ENCODE measurements at places on chromosomes 2 and 18.

- no peak for DNase-seq
These were observed 222.9 kb downstream of the PRKCE start for GRCh38 chr2:45874344-45874743.

DNA sequence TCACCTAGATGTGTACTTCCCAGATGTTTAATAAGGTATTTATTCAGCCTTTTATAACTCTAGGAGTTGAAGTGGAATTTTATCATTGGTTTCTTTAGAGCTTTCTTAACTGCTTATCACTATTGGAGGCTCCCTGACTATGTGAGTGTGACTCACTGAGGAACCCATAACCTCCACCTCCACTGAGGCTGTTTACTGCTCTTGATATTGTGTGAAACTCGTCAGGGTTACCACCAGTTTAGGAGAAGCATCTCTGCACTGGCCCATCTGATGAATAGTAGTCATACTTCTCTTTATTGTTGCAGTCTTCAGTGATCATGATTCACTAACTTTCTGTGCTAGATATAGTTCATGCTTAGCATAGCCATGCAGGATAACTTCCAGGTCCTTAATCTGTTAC, 79.6 kb upstream of the UBXN4 start:
- no peak for DNase-seq

GRCh38 chr2:58664523-58665151, 423.5 kb upstream of the FANCL start:
- no peak for DNase-seq

- no peak for DNase-seq
These were observed 7.2 kb downstream of the E2F6 start for GRCh38 chr2:11458753-11459152.

DNA sequence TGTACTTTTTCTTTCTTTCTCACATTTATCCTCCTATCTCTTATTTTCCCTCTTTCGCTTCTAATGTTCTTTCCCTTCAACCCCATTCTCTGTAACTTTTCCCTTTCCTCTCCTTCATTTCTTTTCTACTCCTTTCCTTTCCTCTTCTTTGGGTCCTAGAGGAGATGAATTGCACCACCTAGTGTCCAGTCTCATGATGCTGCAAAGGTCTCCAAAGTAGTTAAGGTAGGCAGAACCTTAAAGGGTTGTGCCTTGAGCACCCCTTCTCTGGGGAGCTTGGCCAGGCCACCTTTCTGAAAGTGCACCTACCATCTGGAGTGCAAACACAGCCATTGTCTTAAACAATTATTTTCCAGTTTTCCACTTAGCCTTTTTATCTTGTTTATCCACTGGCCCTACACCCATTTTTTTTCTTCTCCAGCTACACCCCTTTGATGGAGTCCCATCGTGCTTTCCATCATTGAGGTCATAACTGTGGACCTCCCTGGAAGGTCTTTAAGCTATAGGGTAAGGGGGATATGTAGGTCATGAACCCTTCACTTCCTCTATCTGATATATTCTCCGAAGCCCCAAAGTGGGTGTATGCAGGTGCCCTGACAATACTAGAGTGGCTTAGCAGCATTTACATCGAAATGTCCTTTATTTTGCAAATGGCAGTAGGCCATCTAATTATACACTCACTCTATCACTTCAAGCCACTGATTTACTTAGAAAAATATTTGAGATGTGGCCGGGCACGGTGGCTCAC, 155.9 kb downstream of the ESCO1 start:
- DNase-seq, result peak; percentile 36

DNA sequence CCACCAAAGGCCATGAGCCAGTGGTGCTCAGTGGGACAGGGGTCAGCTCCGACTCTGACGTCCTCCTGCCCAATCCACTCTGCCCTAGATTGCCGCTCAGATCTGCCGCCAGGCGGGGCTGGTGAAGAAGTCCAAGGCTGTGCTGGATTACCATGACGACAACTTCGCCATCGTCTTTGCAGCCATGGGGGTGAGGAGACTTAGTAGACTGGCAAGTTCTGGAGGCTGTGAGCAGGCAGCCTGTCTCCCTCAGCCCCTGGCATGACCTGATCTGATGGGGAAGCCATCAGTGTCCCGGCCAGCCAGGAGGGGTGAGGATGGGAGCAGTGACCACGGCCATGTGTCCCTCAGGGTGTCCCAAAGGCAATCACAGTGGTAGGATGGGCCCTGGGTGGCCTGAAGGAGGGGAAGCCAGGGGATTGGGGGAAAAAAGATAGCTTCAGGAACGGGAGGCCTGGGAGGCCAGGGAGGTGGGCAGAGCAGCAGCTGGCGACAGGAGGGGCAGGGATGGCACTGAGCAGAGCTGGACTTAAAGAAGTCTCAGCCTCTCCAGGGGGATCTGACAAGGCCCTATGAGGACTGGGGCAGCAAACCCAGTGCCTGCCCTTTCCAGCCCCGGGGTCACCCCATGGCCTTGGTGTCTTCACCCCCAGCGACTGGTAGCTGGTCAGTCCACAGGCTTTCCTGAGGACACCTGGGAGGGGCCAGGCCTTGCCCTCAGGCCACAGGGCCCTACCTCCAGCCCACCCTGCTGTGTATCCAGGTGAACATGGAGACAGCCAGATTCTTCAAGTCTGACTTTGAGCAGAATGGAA, 17.4 kb upstream of the ANKRD53 start:
- no peak for DNase-seq

DNA sequence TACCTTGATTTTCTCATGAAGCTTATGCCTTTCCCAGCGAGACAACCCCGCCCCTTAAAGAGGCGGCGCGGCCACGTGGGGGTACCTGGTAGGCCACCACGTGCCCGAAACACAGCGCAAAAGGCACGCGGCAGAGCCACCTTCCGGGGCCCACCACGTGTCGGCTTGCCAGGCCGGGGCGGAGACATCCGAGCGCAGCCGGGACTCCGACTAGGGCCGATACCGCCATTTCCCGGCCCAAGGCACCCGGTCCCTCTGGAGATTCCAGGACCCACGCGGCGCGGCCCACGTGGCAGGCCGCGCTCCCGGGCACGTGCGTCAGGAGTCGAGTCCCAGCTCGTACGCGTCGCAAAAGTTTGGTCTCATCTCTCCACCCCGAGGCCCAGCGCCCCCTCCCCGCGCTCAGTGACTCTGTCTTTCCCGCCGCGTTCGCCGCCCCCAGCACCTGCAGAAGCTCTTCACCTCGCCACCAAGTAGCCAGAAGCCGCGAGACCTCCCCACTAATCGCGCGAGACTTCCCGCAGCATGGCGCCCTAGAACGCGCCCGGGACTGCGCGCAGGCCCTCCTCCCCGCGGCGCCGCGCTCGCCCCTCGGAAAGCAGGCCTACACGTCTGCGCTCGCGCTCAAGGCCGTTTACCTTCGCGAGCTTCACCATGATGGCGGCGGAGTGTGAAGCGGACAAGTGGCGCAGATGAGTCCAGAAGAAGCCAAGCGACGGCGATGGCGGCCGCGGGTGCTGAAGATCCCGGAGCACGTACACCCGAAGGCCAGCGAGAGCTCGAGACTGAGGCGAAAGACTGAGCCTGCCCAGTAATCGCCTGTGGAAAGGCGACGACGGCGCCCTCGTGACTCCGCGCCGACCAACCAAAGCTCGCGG, at the start of gene NCL:
Gene NCL, minus strand, starts transcription at position 787 of the 878 bp plus-strand sequence. Its CDS starts 131 bp downstream, at position 656.
- DNase-seq, result peak; percentile 80

- DNase-seq, result no peak
These were observed 91.4 kb upstream of the BCL2L11 start for GRCh38 chr2:111029181-111029927.

- DNase-seq, result no peak
These were observed 82.8 kb upstream of the SEC11C start for GRCh38 chr18:59056706-59057492.

GRCh38 chr2:14632133-14632936, at the start of gene LRATD1:
Gene LRATD1, plus strand, starts transcription at chr2:14632717. Its CDS starts 1,263 bp downstream, at chr2:14633980.
- no peak for DNase-seq

DNA sequence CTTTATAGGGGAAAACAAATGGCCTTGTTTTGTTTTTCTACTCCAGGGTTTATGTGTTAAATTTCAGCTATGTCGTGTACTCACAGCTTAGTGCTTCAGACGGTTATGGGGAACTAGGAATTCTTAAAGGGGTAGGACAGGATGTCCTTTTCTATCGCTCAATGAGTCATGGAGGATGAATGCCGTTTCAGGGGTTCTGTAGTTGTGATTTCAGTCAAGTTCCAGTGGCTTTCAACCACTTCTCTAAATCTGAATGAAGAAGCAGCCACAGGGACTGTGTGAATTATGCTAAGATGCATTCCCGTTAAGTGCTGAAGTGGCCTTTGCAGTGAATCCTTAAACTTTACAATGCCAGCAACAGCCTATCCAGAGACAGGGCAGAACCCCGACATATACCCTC, 1231.7 kb upstream of the ZEB2 start:
- no peak for DNase-seq

GRCh38 chr2:158559252-158559651, 102.5 kb downstream of the PKP4 start:
- no peak for DNase-seq

- no peak for DNase-seq
These were observed 66.4 kb downstream of the COA5 start for GRCh38 chr2:98541906-98542305.

GRCh38 chr18:56221195-56222065, 417.0 kb downstream of the TXNL1 start:
- no peak for DNase-seq

DNA sequence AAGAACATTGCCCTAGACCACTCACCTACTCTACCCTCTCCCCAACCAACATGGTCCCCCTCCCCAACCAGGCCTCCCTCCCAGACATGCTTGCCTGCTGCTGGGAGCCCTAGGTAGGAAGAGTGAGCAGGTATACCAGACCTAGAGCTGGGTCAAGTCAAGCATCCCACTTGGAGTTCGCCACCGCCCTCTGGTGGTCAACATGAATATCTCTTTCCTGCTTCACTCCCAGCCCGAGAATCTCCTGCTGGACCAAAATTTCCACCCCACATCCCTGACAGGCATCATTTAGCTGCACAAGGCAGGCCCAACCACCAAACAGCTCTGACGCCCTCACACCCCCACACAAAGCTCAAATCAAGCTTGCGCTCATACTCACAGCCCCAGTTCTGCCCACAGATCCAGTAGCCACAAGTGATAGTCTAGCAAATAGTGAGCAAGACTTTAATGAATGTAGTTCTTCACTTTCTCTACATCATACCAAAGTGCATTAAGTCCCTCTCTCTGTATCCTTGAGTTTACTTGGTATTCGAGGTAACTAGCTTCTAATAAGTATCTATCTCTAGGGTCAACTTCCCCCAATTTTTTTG, 116.0 kb downstream of the TNS1 start:
- DNase-seq, result peak; percentile 36

GRCh38 chr2:151306621-151307020, 17.2 kb upstream of the NMI start:
- DNase-seq, result no peak

DNA sequence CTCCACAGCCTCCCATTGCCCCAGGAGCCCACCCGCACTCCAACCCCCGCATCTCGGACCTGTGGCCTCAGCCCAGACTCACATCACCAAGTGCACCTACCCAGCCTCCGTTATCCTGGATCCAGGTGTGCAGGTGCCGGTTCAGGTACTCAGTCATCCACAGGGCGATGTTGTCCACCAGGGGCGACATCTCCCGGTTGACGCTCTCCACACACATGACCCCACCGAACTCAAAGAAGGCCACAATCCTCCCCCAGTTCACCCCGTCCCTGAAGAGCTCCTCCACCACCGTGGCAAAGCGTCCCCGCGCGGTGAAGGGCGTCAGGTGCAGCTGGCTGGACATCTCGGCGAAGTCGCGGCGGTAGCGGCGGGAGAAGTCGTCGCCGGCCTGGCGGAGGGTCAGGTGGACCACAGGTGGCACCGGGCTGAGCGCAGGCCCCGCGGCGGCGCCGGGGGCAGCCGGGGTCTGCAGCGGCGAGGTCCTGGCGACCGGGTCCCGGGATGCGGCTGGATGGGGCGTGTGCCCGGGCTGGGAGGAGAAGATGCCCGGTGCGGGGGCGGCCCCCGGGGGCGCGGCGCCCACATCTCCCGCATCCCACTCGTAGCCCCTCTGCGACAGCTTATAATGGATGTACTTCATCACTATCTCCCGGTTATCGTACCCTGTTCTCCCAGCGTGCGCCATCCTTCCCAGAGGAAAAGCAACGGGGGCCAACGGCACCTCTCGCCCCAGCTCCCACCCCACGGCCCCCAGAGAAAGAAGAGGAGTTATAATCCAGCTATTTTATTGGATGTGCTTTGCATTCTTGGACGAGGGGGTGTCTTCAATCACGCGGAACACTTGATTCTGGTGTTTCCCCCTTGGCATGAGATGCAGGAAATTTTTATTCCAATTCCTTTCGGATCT, 1.3 kb downstream of the BCL2 start:
- DNase-seq, result peak; percentile 24

GRCh38 chr2:223760838-223761502, 76.4 kb downstream of the AP1S3 start:
- DNase-seq, result peak; percentile 93
